Prostate gland (tissue), 2 donors: ENCODE measurements at places on chromosomes 6 and 20. TPM values are rescaled to one million over a fixed set of nuclear protein-coding genes. Genes with fewer than 3 reads are reported as not detected.

- peak; percentile 33 for DNase-seq
These were observed 99.4 kb downstream of the BFSP1 start for GRCh38 chr20:17431621-17432364.

- no peak for DNase-seq
These were observed 258.6 kb downstream of the SOD2 start for GRCh38 chr6:159434410-159434809.

- peak; percentile 78 for DNase-seq
These were observed 54.0 kb downstream of the TRAF3IP2 start for GRCh38 chr6:111551521-111552231.

The SMIM8 gene
- 12.9 TPM for total RNA-seq

DNA sequence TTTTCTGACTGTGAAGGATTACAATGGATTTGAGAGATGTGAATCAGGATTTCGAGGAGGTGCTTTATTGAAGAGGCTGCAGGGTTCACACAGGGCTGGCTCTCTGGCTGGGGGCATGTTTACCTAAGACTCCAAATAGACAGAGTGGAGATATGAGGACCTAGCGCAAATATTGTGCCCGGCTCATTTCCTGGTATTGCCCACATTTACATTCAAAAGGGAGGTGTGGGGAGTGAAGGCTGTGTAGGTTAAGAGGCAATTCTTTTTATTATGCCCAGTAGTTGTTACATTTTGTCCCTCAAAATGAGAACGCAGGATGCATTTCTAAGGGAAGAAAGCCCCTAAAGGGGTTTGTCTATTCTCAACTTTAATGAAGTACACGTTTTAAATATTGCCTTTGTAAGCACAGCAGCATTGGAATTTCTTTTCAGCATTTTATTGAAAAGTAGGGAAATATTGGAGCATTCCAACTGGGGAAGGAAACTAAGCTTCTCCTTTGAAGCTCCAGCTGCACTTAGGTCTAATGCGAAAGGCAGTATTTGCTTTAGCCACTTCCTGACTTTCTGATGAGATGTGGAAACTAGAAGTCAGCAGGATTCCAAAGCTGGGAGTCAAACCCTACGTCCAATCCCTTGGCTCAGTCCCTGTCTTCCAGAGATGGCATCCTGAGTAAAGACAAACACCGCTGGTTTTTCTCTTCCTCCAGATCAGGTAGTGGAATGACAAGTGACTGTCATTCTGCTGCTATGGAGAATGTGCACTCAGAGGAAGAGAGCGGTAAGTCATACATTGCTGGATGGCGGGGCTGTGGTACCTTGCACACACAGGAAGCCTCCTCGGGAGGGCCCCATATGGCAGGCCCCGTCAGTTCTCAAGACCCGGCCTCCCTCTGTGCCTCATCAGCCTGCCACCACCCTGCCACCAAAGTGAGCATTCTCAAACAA is 70.7 kb downstream of the MYB start:
- no peak for DNase-seq

The COX7A2 gene
- 136 TPM for total RNA-seq

The HLA-DMB gene
- total RNA-seq: 15.2 TPM

DNA sequence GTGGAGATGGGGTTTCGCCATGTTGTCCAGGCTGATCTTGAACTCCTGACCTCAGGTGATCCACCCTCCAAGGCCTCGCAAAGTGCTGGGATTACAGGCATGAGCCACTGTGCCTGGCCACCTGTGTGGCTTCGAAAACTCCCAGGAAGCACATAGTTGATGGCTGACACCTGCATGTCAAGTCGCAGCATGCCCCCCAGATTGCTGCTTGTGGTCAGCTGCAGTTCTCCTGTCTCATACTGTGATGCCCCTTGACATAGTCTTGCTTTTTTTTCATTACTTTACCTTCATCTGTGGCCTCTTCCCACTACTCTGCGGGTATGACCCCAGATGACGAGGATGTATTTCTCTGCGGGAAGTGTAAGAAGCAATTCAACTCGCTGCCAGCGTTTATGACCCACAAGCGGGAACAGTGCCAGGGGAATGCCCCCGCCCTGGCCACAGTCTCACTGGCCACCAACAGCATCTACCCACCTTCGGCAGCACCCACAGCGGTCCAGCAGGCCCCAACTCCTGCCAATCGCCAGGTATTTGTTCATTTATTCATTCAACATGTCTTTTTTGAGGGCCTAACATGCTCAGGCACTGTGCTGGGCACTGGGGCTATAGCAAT is 13.1 kb downstream of the ZNF341 start:
- no peak for DNase-seq

- no peak for DNase-seq
These were observed 150.9 kb downstream of the EYA4 start for GRCh38 chr6:133392015-133392414.

GRCh38 chr6:28425944-28426541 is 17.2 kb downstream of the ZSCAN23 start:
- no peak for DNase-seq
